Activated CD8-positive, alpha-beta memory T cell treated with anti-CD3 and anti-CD28 coated beads for 48 hours (primary cell): ENCODE measurements at places on chromosomes 12 and 14.

- DNase-seq: no peak
These were observed 11.5 kb downstream of the KRT77 start for GRCh38 chr12:52691841-52692150.

- no peak for DNase-seq
These were observed 352.7 kb downstream of the AEBP2 start for GRCh38 chr12:19792028-19792427.

GRCh38 chr14:95463171-95463901 lies 53.1 kb downstream of the SYNE3 start:
- no peak for DNase-seq

DNA sequence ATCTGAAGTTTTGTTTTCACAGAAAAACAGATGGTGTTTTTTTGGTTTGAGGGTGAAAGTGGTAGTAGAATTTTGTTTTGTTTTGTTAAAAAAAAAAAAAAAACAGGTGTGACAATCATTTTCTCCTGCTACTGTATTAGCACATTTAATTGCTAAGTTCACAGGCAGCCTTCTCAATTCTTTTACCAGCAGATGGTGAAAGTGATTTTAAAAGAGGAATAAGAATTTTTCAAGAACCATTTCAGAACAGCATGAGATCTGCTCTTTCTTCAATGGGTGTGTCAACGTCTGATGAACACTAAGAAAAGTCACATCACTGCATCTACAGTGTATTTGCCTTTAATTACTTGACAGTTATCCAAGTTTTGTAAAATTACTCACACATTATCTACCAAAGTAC lies 303.7 kb upstream of the USP15 start:
- no peak for DNase-seq

GRCh38 chr14:74628418-74628817 lies 16.4 kb upstream of the LTBP2 start:
- DNase-seq: no peak

- no peak for DNase-seq
These were observed 280.1 kb downstream of the VRK1 start for GRCh38 chr14:97077253-97077653.

DNA sequence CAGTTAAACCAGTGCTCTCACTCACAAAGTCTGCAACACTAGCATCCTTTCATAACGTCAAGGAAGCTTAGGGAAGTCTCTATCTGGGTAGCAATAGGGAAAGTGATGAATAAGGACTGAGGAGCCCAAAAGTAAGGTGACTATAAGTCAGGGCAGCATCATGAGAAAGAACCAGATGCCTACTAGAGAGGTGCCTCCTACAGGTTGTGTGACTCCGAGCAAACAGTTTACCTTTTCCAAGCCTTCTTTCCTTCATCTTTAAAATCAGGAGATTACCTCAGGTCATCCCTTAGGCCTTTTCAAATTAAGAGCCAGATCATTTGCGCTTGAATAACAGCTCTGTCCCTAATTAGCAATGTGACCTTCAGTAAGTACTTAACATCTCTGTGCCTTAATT lies 40.2 kb downstream of the RTN1 start:
- DNase-seq: no peak

- DNase-seq: no peak
These were observed 89.1 kb downstream of the MIA2 start for GRCh38 chr14:39322807-39323206.

DNA sequence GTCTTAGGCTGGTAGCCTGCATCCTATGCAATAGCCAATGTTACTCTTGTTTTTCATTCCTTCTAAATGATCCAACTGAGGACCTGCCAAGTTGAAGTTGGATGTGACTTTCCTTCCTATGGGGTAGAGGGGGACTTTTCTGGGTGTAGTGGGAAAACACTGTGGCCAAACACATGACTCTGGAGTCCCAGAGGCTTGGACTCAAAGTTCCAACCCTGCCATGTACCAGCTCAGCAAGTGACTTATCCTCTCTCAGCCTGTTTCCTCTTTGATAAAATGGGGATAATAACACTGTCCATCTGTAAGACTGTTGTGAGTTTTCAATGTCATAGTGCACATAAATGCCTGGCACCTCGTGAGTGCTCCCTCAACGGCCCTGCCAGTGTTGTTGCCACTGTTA lies 97.0 kb downstream of the ZFP36L1 start:
- no peak for DNase-seq

GRCh38 chr14:104478656-104479055 lies 100.9 kb upstream of the C14orf180 start:
- DNase-seq: no peak

DNA sequence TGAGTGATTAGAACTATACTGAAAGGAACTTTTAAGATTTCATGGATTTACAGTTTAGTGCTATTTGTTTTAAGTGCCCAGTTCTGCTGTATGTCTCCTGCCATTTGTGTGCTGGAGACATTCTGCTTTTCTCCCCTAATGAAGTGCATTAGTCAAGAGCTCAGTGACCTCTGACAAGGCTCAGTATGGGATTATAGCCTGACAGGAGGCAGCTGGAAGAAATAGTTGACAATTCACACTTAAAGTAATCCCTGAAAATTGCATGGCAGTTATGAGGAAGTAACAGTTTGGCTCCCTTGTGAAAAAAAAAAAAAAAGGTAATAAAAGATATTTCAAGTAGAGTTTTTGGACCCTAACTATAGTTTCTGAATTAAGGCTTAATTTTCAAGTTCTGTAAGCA lies 70.3 kb downstream of the ALX1 start:
- no peak for DNase-seq

DNA sequence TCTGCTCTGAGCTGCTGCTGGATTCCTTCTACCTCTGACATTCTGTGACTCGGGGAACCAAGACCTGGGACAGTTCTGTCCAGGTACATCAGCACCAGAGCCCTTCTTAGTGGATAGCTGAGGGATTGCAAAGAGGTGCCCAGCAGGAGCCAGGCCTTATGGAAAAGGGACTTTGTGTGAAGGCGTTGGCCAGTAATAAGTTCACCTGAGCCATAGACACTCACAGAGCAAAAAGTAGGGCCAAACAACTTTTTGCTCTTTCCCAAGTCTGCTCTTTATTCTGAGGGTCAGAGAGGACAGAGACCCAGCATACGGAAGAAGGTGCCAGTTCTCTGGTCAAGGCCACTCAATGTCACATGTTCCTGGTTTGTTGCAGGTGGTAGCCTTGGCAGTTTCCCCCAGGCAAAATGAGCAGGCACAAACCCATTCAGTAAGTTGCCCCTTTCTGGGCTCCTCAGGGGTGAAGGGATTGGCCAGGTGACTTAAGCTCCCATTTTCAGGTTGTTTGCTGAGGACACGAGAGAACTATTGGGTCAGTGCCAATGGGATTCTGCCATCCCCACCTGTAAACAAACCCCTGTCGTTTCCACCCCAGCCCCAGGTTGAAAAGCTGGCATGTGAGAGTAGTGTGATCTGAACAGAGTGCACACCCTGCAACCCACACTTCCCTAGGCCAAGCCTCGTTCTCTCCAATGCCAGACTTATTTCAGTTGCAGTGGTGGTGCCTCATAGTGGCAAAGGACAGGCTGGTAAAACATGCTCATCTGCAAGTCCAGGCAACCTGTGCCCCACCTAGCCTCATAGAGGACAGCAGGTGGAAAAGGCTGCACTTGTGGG lies 150.3 kb downstream of the SMOC1 start:
- DNase-seq: no peak

DNA sequence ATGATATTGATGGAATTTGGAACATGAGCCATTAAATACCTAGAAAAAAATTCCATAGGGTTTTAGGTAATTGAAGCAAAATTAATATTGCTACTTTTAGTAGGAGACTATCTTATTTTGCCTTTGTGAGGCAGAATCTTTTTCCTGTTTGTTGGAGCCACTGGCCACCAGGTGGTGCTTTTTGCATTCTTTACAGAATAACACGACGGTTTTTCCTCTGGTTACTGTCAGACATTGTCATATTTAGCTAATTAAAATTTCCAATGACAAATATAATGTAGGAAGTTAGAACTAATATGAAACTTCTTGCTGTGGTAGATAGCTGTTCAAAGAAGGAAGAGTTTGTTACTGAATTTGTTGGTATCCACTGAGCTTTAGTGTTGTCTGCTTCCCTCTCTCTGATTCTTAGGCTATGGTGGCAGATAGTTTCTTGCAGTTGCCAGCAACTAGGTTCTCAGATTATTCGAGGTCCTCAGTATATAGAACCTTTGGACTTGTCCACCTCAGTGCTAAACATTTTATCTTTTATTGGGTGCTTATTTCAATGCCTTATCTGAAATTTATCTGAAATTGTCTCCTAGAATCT lies 25.7 kb downstream of the RAB21 start:
- DNase-seq: no peak

GRCh38 chr12:111267144-111267543 lies 101.8 kb downstream of the PHETA1 start:
- no peak for DNase-seq

GRCh38 chr12:114671066-114671442 lies 12.9 kb downstream of the TBX3 start:
- no peak for DNase-seq

DNA sequence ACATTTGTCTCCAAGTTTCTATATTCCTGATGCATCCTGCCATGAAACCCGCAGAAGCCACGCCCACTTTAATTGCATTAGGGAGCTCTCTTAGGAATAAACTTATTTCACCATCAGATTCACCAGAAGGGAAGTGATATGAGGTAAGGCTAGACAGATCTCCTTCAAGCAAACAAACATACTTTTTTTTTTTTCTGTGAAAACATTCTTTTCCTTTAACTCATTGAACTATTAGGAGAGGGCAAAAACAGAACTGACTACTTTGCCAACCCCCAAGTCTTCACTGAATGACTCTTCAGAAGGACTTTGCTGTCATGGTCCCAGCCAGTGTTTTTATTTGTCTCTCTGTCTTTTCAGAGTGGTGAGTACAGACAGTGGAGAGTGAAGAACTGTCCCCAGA lies 48.4 kb downstream of the GTF2A1 start:
- DNase-seq: no peak

DNA sequence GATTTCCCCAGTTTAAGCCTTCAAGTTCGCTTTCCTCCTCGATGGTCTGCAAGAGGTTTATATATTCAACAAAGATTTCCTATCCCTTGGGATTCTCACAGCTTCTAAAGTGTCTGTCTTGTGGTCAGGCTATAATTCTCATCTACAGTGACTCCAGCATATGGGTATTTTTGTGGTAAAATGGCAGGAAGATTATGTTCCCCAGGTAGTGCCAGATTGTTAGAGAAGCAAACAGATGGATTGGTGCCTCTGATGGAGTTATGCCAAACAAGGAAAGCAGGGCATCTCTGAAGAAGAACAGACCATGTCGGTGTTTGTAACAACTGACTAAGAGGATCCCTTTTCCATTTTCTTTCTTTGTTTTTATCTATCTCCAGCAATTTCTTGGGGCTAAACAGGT lies 5.5 kb upstream of the CCDC175 start:
- no peak for DNase-seq

DNA sequence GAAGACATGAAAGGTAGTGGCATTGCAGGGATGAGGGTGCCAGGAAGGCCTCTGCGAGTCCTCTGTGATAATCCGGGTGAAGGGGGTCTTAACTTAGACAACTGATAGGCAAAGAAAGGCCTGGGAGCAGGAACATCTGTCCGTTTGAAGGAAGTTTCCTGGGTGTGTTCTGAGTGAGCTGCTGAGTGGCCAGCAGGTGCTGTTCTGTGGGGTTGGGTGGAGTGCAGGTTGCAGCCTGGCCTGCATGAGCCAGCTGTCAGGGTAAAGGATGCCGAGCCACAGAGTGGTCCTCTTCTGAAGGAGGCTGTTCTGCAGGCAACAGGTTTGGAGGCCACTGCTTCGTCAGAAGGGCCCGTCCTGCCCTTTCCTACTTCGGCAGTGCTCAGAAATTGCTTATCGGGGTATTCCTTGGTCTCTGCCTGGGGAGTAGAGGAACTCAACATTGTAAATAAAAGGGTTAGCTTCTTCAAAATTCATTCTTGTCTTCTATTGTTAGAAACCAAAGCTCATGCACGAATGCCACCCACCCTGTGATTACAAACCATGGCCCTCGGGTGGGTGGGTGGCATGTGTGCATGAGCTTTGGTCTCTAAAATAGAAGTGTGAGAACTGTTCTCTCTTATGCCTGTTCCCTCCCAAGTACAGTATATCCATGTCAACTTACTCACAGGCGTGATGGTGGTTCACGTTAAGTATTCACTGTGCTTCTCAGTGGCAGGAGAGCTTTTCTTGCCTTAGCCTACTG lies 118.9 kb downstream of the CHST11 start:
- DNase-seq: no peak

DNA sequence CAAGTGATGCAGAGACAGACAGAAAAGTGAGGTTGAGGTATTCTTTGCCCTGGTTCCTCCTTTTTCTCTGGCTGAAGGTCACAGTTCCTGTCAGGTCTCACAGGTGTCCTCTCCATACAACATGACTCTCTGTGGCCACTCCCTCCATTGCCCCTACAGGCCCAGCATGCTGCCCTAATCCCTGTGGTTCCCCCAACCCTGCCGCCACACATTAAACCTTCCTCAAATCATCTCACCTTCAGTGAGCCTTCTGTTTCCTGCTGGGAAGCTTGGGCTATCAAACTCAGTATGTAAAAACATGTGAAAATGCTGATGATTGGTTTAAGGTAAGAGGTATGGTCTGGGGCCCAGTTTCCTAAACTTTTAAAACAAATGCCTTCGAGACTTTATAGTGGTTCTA lies 159.0 kb upstream of the E2F7 start:
- no peak for DNase-seq

- no peak for DNase-seq
These were observed 27.4 kb downstream of the PALS1 start for GRCh38 chr14:67268426-67269150.

DNA sequence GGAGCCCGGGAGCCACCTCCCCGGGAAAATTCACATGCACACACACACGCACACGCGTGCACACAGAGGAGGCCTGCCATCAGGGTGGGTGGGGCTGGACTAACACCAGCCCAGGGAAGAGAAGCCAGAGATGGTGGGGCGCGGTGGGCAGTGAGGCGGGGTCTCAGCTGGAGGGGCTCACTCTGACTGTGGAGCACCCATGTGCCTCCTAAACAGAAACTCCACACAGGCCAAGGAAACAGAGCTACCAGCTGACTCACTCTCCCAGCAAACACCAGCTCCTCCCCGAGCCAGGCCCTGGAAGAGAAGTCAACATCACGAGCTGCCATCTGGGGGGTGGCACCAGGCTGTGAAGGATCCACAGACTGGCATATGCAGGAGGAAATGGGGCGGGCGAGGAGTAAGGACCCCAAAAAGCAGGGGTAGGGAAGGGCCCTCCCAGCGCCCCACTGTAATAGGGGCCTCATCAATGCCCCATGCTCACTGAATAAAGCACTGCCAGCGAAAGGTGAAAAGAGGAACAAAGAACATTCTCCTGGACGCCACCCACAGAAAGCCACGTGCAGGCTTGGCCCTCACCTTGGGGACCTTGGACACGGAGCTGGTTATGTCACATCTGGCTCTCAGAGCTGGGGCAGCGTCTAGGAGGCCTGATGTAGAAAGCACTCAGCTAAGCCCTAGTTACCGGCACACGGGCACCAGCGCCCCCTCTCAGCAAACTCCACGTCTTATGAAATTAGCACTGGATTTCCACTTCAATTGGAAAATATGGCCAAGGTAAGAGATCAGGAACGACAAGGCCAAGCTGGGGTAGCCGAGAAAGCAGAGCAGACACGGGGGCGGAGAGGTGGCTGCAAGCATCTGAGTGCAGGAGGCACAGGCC lies 8.4 kb upstream of the INF2 start:
- DNase-seq: no peak

GRCh38 chr12:70049596-70050360 lies 193.5 kb upstream of the CNOT2 start:
- no peak for DNase-seq
